IMR-90 (cell line): ENCODE measurements at places on chromosomes 16 and 17. TPM values are rescaled to one million over a fixed set of nuclear protein-coding genes. Genes with fewer than 3 reads are reported as not detected.

ATP2A1 gene
- total RNA-seq, result under 0.01 TPM in 1 of 2 replicates, not detected in the other

SYCE1L gene
- total RNA-seq, result not detected in 2 replicates

ZNF750 gene
- not detected in 2 replicates for total RNA-seq

GLIS2 gene
- total RNA-seq, result 0.36 and 0.56 TPM in 2 replicates

ARSG gene
- 2.9 and 3.1 TPM in 2 replicates for total RNA-seq

ASPHD1 gene
- total RNA-seq, result 4.1 and 4.2 TPM in 2 replicates

TBC1D3H gene
- not detected in 2 replicates for total RNA-seq

FOXN1 gene
- total RNA-seq, result not detected in 2 replicates

SLC26A11 gene
- 2.2 and 3.2 TPM in 2 replicates for total RNA-seq

MYO15B gene
- total RNA-seq, result 0.18 TPM in 1 of 2 replicates, not detected in the other

KRTAP2-1 gene
- total RNA-seq, result not detected in 2 replicates

FSCN2 gene
- total RNA-seq, result 0.18 and 0.28 TPM in 2 replicates

DNAH2 gene
- under 0.01 TPM in 2 replicates for total RNA-seq

TPPP3 gene
- 0.54 and 0.56 TPM in 2 replicates for total RNA-seq

PIGQ gene
- total RNA-seq, result 5.9 and 7.2 TPM in 2 replicates

NPB gene
- under 0.01 TPM in 1 of 2 replicates, not detected in the other for total RNA-seq

IGF2BP1 gene
- total RNA-seq, result 10.2 and 11.9 TPM in 2 replicates

ASPA gene
- total RNA-seq, result not detected in 2 replicates

PDILT gene
- total RNA-seq, result not detected in 2 replicates

PPM1E gene
- under 0.01 TPM in 2 replicates for total RNA-seq

KRT14 gene
- total RNA-seq, result not detected in 2 replicates
